Daoy (cell line): ENCODE measurements at places on chromosomes 3 and 15. TPM values are rescaled to one million over a fixed set of nuclear protein-coding genes. Genes with fewer than 3 reads are reported as not detected.

GRCh38 chr3:47870156-47870555 is 67.2 kb downstream of the DHX30 start:
- DNase-seq, result no peak

DNA sequence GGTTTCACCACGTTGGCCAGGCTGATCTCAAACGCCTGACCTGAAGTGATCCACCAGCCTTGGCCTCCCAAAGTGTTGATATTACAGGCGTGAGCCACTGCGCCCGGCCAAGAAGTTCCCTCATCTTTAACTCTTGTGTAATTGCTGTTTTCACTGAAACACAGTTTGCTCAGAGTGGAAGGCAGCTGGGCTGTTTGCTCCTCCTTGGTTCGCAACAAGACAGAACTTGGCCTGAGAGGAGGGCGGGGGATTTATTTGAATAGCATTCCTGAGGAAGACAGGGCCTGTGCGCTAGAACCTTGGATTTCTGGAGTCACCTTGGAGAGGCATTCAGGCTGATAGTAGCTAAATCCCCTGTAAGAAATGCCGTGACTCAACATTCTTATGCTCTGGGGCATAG is 226.7 kb upstream of the MCTP2 start:
- no peak for DNase-seq

GRCh38 chr3:29583861-29584260 is 303.0 kb downstream of the RBMS3 start:
- no peak for DNase-seq

GRCh38 chr3:171526146-171526545 is 65.9 kb upstream of the TNIK start:
- no peak for DNase-seq

DNA sequence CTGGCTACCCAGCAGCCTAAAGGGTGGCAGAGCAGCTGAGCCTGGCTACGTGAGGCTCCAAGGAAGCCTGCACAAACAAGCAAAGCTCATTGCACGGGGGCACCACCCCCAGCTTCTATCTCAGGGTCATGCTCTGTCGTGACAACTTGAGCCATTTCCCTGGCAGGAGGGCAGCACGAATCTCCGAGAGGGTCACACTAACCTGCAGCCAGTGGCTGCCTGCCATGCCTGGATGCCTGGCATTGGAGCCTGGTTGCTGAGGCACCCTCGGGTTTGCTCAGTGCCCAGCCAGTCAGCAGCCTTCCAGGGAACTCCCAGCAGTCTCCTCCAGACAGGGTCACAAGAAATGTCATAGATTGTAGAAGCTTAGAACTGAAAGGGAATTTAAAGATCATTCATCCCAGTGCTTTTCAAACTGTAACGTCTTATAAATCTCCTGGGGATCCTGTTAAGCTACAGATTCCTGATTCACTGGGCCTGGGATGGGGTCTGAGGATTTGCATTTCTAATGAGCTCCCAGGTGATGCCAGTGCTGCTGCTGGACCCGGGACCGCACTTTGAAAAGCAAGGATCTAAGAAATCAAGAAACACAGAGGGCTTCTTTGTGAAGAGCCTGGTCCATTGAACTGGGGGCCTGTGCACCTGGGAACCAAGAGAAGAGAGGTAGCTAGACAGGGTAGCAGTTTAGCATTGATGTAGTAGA is 48.4 kb downstream of the TMEM266 start:
- no peak for DNase-seq

DNA sequence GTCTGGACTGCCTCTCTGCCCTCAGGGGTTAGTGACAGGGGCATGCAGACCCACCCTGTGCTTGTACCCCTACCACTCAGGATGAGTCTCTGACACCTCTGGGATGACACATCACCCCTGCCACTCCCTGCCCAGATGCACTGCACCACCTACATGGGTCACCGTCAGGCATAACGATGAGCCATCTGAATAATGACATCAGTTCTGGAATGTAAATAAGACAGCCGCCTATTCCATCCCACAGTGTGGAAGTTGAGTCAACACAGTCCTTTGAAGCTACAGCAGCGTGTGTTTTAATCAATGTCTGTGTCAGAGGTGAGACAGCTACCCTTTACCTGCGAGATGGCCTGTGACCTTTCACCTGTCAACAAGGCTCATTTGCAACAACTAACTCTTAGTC is 268.7 kb upstream of the ARRDC4 start:
- DNase-seq, result peak; percentile 71

DNA sequence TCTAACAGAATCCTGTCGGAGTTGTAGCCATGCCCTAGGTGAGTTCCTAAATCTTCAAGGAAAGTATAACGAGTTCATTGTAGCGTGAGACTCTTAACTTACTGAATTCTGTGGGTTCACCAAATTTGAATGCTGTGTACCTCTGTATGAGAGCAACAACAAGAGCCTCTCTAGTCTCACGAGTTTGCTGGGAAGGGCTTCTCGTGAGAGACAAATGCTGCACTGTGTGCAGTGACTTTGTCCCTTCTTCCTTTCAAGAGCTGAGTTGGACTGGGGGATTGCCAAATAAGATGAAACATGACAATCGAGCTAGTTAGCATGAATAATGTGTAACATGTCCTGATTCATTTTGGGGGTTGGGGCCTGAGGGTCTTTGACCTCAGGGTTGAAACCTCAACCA is 32.2 kb downstream of the KAT2B start:
- DNase-seq, result no peak

GRCh38 chr3:60917141-60917540 is 334.1 kb downstream of the FHIT start:
- no peak for DNase-seq

DNA sequence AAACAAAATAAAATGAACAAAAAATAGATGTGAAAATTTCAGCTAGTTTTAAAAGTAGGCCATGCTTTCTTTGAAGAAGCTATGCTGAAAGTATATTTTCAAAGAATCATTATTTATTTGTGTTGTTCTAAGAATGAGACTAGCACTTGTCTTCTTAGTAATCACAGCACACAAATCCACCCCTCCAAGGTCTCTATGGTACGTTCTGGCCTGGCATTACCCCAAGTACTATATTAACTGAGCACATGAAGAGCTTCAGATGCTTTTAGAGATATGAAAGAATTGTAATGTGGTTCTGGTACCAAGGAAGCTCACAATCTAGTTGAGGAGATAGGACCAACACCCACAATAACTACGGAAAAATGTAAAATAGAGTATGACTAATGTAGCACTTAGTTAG is 416.5 kb downstream of the PLCL2 start:
- no peak for DNase-seq

DNA sequence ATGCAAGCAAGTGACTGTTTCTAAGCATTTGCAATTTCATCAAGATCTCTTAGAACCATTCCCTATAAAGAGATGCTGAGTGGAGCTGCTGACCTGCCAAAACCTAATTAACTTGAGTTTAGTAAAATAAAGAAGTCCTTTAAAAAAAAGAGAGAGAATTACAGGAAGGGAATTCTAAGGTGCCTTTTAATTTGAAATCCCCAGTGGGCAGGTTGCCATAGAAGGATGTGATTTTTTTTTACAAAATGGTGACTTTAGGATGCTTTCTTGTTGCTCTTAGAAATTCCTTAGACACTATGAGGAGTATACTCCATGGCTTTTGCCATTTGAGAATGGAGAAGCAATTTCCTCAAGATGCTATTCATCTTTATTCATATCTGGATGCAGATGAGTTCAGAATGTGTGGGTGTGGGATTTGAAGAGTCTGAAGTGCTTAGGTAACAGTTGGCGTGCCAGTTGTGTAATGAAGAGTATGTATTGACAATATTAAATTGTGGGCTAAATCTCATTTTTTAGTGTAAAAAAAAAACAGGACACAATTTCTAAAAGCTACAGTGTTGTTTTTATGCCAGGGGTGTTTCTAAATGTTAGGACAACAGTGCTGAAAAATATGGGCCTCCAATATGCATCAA is 13.6 kb downstream of the LRRC3B start:
- no peak for DNase-seq

AGTR1 gene
- total RNA-seq, result not detected in 2 replicates

TPRA1 gene
- 33.5 and 41.0 TPM in 2 replicates for total RNA-seq

C2CD4A gene
- not detected in 2 replicates for total RNA-seq

SCN5A gene
- total RNA-seq, result 0.17 and 0.45 TPM in 2 replicates

ARGFX gene
- total RNA-seq, result not detected in 2 replicates

ERC2 gene
- total RNA-seq, result 1.7 and 11.3 TPM in 2 replicates
